ENCODE measurements at places on chromosomes 7 and 10.

DNA sequence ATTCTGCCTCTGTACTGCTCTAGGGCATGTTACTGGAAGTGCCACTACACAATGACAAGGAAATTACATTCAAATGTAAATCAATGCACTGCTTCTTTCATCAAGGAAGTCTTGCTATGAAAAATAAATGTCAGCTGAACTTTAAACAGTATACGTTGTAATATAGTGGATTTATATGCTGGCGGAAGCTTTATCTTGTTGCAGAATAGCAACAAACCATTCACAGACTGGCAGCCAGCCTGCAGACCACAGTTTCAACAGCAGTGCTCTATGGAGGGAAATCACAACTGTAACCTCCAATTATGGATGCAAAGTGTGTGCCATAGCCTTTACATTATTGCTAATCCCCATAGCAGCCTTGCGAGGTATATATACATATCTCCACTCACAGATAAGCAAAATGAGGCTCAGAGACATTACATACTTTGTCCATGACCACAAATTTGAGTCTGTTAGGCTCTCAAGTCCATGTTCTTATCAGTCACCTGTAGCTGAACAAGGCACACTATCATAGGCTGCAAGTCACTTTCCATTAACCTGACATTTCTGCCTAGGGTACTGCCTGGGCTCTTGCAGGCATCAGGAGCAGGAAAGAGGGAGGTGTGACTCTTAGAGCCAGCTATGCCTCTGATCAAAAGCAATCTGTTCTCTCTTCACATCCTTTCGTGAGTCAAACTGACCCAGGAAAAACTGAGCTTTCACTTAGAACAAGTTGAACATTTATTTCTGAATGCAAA, 22.6 kb downstream of the COL28A1 start:
- DNase-seq, result no peak
- H3K27me3 ChIP-seq, result peaks cover 6% of the 10 kb centered on the region
- H3K4me3 ChIP-seq, result no peak overlapping the region
- no peaks in the 10 kb centered on the region for H3K4me1 ChIP-seq

GRCh38 chr7:116598278-116598677, 73.4 kb downstream of the CAV1 start:
- H3K27me3 ChIP-seq, result peaks cover 45% of the 10 kb centered on the region
- H3K36me3 ChIP-seq, result no peaks in the 10 kb centered on the region
- DNase-seq, result no peak
- no peak overlapping the region for H3K4me3 ChIP-seq
- peaks cover 9% of the 10 kb centered on the region for H3K4me1 ChIP-seq

GRCh38 chr10:77832238-77832637, 94.3 kb downstream of the DLG5 start:
- no peaks in the 10 kb centered on the region for H3K27me3 ChIP-seq
- no peak overlapping the region for H3K4me3 ChIP-seq
- H3K36me3 ChIP-seq, result no peaks in the 10 kb centered on the region
- no peak overlapping the region for H3K27ac ChIP-seq
- DNase-seq, result no peak
- peaks cover 12% of the 10 kb centered on the region for H3K4me1 ChIP-seq

GRCh38 chr10:12769323-12770044, 232.0 kb downstream of the CCDC3 start:
- no peak overlapping the region for H3K4me3 ChIP-seq
- no peaks in the 10 kb centered on the region for H3K36me3 ChIP-seq
- no peak for DNase-seq

- no peak overlapping the region for H3K4me3 ChIP-seq
- H3K4me1 ChIP-seq, result no peaks in the 10 kb centered on the region
- no peak for DNase-seq
- H3K27ac ChIP-seq, result no peak overlapping the region
- H3K27me3 ChIP-seq, result no peaks in the 10 kb centered on the region
Observed at GRCh38 chr7:158414486-158414961, 173.1 kb downstream of the PTPRN2 start.

DNA sequence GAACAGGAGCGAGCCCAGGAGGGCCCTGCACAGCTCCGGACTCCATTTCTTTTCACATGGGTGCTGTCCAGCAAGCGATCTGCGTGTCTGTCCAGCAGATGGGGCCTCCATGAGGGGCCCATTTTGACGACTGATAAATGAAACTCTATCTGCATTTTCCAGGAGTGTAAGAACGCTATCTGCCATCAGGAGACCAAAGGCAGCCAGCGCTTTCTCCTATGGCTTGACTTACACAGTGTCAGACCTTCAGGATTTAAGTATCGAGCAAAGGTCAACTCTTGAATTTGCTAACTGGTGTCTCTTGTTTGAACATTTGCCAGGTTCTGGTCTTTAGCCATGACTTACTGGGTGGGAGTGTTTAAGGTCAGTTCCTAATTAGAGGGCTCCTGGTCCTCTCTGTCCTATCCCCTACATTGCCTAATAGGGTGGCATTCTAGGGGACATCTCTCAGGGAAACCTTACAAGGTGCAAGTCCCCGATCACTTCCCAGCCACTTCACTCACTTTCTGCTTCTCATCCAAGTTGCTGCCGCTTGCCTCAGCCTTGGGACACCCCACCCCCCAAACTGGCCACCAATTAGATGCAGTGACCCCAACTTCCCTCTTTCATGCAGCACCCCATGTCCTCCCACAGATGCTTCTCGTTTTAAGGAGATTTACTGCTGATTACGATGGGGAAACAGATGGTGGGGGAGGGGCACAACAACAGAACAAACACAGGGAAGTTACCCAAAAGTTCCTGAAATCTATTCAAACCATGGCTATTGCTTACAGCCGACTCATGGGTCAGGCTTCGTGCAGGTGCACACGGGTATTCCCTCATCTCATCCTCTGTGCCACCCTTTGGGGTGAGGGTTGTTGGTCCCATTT, 20.0 kb downstream of the VSIR start:
- H3K4me3 ChIP-seq, result no peak overlapping the region
- peak overlapping the region; percentile 67 for H3K27ac ChIP-seq
- peaks cover 80% of the 10 kb centered on the region for H3K4me1 ChIP-seq
- DNase-seq, result no peak
- no peaks in the 10 kb centered on the region for H3K27me3 ChIP-seq

DNA sequence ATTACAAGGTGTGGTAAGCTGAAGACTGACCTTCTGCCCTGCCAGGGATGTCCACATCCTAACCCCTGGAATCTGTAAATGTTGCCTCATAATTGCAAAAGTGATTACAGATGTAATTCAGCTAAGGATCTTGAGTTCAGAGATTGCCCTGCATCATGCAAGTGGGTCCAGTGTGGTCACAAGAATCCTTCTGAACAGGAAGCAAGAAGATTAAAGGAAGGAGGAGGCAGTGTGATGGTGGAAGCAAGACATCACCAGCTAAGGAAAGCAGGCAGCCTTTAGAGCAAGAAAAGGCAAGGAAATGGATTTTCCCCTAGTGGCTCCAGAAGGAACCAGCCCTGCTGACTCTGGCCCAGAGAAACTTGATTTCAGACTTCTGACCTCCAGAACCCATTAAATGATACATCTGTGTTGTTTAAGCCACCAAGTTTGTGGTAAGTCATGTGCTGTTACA, 78.1 kb downstream of the USP6NL start:
- peaks cover 4% of the 10 kb centered on the region for H3K4me1 ChIP-seq
- peaks cover 47% of the 10 kb centered on the region for H3K27me3 ChIP-seq
- no peak for DNase-seq
- H3K36me3 ChIP-seq, result no peaks in the 10 kb centered on the region

DNA sequence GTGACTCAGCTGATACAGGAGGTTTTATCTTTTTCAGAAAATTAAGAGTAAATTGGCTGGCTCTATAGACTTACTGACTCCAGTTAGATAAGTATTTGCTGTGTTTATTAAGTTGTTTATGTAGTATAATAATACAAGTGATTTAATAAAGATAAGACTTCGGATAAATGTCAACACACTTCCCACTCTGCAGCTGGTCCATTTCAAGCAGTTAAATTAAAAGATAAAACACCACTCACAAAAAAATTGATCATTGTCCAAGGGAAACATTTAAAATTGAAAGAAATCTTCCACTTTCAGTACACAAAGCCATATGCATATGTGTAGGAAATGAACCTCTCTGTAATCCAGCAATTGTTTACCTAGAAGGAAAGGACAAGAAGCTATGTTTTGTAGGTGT, 106.1 kb upstream of the SP8 start:
- H3K4me3 ChIP-seq, result no peak overlapping the region
- no peaks in the 10 kb centered on the region for H3K4me1 ChIP-seq
- H3K36me3 ChIP-seq, result no peaks in the 10 kb centered on the region
- no peaks in the 10 kb centered on the region for H3K27me3 ChIP-seq
- no peak for DNase-seq
- no peak overlapping the region for H3K27ac ChIP-seq

GRCh38 chr7:97307521-97308108, 190.1 kb downstream of the SDHAF3 start:
- no peaks in the 10 kb centered on the region for H3K36me3 ChIP-seq
- no peaks in the 10 kb centered on the region for H3K27me3 ChIP-seq
- no peaks in the 10 kb centered on the region for H3K4me1 ChIP-seq
- no peak overlapping the region for H3K27ac ChIP-seq
- no peak overlapping the region for H3K4me3 ChIP-seq

GRCh38 chr10:3635211-3635671, 149.8 kb downstream of the KLF6 start:
- H3K36me3 ChIP-seq, result no peaks in the 10 kb centered on the region
- H3K27me3 ChIP-seq, result peaks cover 26% of the 10 kb centered on the region
- H3K4me1 ChIP-seq, result peaks cover 9% of the 10 kb centered on the region
- no peak overlapping the region for H3K4me3 ChIP-seq
- no peak overlapping the region for H3K27ac ChIP-seq

GRCh38 chr7:126569402-126569801, 683.3 kb downstream of the GRM8 start:
- DNase-seq, result no peak
- H3K4me3 ChIP-seq, result no peak overlapping the region
- H3K27ac ChIP-seq, result no peak overlapping the region
- H3K36me3 ChIP-seq, result no peaks in the 10 kb centered on the region
- no peaks in the 10 kb centered on the region for H3K4me1 ChIP-seq

- peaks cover 28% of the 10 kb centered on the region for H3K4me1 ChIP-seq
- H3K4me3 ChIP-seq, result no peak overlapping the region
- no peaks in the 10 kb centered on the region for H3K36me3 ChIP-seq
Observed at GRCh38 chr10:22005763-22006162, 2.2 kb upstream of the DNAJC1 start.

DNA sequence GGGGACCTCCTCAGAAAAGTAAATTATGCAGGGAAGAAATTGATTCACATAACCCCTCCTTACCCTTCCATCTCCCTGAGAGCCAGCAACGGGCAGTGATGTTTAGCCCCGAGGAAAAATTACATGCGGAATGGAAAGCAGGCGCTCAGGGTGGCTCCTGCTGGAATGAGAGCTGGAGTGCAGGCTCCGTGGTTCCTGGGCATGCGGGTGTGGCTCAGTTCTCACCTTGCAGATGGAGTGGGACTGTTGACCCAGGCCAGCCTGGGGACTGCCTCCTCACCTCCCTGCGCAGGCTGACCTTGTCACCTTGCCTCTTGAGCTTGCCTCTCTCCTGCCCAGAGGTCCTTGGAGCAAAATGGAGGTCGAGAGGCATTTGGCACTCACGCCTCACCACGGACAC, 83.3 kb upstream of the PPIF start:
- DNase-seq, result no peak
- no peaks in the 10 kb centered on the region for H3K27me3 ChIP-seq

DNA sequence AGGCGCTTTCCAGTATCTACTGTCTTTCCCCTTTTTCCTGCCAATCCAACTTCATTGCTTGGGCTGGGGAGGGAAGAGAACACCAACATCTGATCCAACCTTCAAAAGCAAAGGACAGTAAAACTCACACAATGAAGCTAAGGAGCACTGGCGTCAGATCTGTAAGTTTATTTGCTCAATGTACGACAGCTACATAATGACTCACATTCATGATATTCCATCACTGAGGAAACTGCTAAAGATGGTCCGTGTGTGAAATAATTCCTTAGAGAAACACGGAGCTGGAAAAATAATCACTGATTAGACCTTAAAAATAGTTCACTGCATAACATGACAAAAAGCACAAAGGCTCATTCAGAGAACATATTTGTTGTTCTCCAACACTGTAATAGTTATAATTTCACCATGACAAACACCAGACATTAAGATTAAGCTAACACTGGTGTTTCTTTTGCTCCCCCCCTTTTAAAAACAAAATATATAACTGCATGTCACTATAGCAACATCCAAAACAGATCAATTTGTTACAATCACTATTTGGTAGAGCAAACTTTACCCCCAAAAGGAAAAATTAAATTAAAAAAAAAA, 24.3 kb downstream of the HSPB1 start:
- H3K27me3 ChIP-seq, result no peaks in the 10 kb centered on the region
- H3K4me3 ChIP-seq, result no peak overlapping the region
- no peak overlapping the region for H3K27ac ChIP-seq
- DNase-seq, result no peak
- H3K36me3 ChIP-seq, result peaks cover 77% of the 10 kb centered on the region
- H3K4me1 ChIP-seq, result peaks cover 25% of the 10 kb centered on the region

- no peak for DNase-seq
- no peaks in the 10 kb centered on the region for H3K27me3 ChIP-seq
- H3K4me3 ChIP-seq, result no peak overlapping the region
- H3K27ac ChIP-seq, result no peak overlapping the region
Observed at GRCh38 chr10:18231480-18231879, 91.3 kb downstream of the CACNB2 start.

GRCh38 chr10:106643473-106643872, 521.0 kb downstream of the SORCS1 start:
- H3K4me3 ChIP-seq, result no peak overlapping the region
- H3K27ac ChIP-seq, result no peak overlapping the region
- H3K27me3 ChIP-seq, result no peaks in the 10 kb centered on the region
- no peaks in the 10 kb centered on the region for H3K36me3 ChIP-seq
- H3K4me1 ChIP-seq, result no peaks in the 10 kb centered on the region

DNA sequence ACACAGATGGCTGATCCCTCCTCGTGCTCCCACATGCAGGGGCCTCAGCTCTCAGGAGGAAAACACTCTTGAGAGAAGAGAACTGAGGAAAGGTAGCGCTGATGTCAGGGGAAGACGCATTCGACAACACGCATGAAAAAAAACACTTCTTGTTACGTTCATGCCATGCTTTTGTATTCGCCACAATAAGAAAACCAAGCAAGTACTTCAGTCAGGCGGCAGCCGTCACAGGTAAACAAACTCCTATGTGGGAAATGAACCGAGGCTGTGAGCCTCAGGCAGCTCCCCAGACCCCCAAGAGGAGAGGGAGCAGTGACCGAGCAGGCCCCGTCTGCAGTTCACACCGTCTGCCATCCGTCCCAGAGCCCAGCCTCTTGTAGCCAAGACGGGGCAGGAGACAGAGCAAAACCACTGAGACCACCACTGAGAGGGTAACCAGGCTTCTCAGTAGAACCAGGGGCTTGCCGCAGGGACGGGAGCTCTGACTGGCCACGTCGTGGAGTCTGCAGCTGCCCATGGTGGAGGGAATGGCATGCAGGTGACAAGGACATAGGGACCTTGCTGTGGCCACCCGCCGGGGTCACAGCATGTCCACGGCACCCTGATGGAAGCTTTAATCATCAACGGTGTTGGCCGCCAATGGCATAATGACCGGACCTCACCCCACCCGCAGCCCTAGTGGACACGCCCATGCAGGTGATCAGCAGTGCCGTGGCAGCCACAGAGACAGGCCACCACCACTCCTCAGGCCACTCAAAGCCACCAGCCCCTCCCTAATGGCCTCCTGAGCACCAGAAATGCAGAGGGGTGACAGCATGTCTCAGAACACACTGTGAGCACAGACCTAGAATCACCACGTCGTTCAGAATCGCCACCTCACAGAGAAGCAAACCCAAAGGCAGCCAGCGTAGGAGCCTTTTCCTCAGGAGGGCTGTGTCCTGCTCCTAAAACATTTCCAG, 304.3 kb downstream of the PTPRN2 start:
- H3K27me3 ChIP-seq, result no peaks in the 10 kb centered on the region
- no peak overlapping the region for H3K4me3 ChIP-seq
- no peak overlapping the region for H3K27ac ChIP-seq
- H3K36me3 ChIP-seq, result no peaks in the 10 kb centered on the region
- no peak for DNase-seq

- H3K27me3 ChIP-seq, result no peaks in the 10 kb centered on the region
- no peaks in the 10 kb centered on the region for H3K36me3 ChIP-seq
- DNase-seq, result no peak
- no peak overlapping the region for H3K4me3 ChIP-seq
- H3K4me1 ChIP-seq, result peaks cover 5% of the 10 kb centered on the region
Observed at GRCh38 chr7:113131367-113131766, 13.0 kb upstream of the SMIM30 start.
